ENCODE measurements at places on chromosomes 11 and 22.
A peak's percentile ranks its signal among the peaks of the same experiment; 100 is the strongest.

DNA sequence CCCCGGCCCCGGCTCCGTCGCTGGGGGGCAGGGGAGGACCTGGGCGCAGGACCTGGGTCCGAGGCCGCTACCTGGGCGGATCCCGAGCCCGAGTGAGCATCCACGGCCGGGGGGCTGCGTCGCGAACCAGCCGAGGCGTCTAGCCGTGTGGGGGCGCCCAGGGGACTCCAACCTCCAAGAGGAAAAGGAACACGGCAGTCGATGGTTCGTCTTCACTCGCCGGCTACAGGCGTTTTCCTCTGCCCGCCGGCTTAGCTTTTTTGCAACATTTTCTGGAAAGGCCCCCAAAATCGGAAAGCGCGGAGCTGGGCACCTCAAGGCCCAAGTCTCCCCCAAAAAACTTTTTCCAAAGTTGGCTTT lies 666 bp downstream of the PDGFB start:
- DNase-seq: no peak

GRCh38 chr11:86208572-86208971 lies 36.0 kb upstream of the EED start:
- DNase-seq: no peak

- peak; percentile 41 for DNase-seq
Observed at GRCh38 chr11:116579031-116579653, 193.6 kb downstream of the BUD13 start.

DNA sequence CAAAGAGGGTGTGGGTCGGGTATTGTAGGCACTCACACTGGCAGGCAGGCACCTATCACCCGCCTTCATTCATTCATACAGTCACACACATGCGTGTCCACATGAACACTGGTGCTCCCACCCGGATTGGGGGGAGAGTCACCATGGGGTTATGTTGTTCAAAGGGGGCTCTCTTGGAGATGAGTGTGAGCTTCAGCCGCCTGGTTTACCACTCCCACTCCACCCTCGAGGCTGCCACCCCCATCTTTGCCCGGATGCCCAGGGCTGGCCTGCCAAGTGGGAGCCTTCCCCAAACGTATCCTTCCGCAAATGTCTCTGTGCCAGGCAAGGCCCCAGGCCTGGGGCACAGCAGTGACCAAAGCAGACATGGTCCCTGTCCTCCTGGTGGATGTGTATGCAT lies 22.6 kb downstream of the MRGPRD start:
- DNase-seq: no peak

DNA sequence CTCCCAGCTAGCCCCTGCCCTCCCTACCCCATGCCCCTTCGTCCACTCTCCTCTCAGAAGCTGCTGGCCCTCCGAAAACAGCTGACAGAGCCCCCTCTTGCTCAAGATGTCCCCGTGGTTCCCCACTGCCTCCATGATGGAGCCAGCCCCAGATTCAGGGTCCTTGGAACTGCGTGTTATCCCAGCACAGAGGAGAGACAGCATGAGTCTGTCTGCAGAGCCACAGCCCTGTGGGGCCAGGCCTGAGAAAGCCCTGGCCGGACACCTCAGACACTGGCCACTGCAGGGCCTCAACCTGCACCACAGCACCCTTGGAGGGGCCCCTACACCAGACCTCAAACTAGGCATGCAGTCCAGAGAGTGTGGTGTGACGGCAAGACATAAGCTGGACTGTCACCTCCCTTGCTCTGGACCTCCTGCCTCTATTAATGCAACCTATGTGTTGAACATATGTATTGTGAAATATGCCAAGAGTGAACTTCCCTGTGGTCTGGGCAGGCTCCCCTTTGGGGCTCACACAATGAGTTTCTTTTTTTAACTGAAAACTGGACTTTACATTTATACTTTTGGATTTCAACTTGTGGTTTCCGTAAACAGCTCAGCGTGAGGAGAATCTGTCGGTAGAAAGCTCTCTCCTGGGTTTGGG lies 9.6 kb downstream of the PNPLA5 start:
- DNase-seq: no peak

DNA sequence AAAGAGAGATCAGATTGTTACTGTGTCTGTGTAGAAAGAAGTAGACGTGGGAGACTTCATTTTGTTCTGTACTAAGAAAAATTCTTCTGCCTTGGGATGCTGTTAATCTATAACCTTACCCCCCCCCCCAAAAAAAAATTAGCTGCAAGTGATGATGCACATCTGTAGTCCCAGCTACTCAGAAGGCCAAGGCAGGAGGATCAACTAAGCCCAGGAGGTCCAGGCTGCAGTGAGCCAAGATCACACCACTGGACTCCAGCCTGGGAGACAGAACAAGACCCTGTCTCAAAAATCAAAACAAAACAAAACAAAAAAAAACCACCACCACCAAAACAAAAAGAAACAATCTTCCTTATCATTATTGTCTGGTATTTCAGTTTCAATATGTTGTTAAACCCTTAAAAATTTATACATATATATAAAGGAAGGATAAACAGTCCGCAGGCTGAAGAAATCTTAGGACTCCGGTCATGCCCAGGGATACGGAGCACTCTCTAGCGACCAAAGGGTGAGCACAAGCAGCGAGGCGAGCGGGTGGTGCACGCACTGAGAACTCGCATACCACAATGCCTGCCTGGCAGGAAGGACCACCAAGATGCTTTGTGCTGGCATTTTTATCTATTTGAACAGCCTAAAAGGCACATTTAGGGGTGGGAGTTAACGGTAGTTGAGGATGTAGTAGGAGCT lies 6.4 kb downstream of the POLDIP3 start:
- DNase-seq: no peak

All from NCI-H1417 (cell line).